ENCODE measurements at places on chromosomes 12 and 14.

- peak; percentile 28 for DNase-seq
Observed at GRCh38 chr12:49903700-49904423, at the start of gene FAIM2. Gene FAIM2 (minus strand): TSS chr12:49903900. CDS start chr12:49903792, 108 bp downstream.

DNA sequence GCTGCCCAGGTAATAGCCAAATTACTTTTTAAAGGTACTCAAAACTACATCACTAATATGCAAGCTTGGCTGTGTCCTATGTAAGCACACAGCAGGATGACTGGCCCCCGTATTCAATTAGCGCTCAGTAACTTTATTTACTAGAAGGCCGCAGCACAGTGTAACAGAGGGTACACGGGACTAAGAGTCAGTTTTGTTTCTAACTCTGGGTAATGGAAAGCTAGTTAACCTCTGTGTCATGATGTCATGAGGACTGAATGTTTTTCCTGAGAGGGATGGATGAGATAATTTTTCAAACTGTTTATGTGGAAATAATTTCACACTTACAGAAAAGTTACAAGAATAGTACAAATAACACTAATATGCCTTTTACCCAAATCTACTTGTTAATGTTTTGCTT lies 27.1 kb downstream of the GALNT4 start:
- DNase-seq = no peak

DNA sequence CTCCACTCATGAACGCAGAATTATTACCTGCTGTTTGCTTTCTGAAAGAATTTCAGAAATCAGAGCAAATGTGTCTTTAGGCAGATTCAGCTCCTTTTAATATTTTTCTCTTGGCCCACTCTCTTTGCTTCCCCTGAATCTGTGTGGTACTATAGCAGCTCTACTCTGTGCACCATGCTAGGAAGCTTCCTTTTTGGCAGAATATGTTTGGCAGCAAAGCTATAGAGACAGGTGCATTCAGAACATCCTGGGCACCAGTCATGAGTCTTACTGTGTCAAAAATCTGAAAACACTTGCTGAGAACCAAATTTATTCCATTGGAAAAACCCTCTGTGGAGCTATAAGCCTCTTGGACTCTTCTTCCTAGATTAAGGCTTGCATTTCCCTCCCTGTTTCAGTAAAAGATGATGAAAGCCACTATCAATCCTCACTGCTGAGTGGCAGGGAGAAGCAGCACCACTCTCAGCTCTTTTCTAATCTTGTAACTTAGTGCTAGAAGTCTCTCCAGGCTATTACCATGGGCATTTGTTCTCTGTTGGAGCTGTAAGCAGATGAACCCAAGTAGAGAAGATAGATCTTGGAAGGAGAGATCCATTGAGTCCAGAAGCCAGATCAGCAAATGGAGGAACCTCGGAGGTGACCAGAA lies 18.2 kb downstream of the CIPC start:
- DNase-seq = no peak

GRCh38 chr12:27252934-27253333 lies 8.8 kb downstream of the STK38L start:
- no peak for DNase-seq

- DNase-seq = no peak
Observed at GRCh38 chr12:57239587-57240065, 10.1 kb downstream of the SHMT2 start.

Data from activated CD4-positive, CD25-positive, alpha-beta regulatory T cell (primary cell).